ENCODE measurements at places on chromosomes 5 and 9. TPM values are rescaled to one million over a fixed set of nuclear protein-coding genes. Genes with fewer than 3 reads are reported as not detected.

TLX3 gene
- polyA plus RNA-seq, result 11.1 TPM

PCDHGC4 gene
- 31.8 TPM for polyA plus RNA-seq

FLT4 gene
- 3.2 TPM for polyA plus RNA-seq

HOMER1 gene
- polyA plus RNA-seq, result 1.6 TPM

B4GALT1 gene
- polyA plus RNA-seq, result 16.7 TPM

GABBR2 gene
- polyA plus RNA-seq, result 14.3 TPM

TMEM171 gene
- polyA plus RNA-seq, result 2.1 TPM

CRHBP gene
- 2.2 TPM for polyA plus RNA-seq

ABO gene
- 0.12 TPM for polyA plus RNA-seq

PCDHB5 gene
- 57.4 TPM for polyA plus RNA-seq

MEGF10 gene
- 7.4 TPM for polyA plus RNA-seq

Data from brain (organoid and tissue), 16 donors.